ENCODE measurements at places on chromosomes 7 and 10. TPM values are rescaled to one million over a fixed set of nuclear protein-coding genes. Genes with fewer than 3 reads are reported as not detected.

DNA sequence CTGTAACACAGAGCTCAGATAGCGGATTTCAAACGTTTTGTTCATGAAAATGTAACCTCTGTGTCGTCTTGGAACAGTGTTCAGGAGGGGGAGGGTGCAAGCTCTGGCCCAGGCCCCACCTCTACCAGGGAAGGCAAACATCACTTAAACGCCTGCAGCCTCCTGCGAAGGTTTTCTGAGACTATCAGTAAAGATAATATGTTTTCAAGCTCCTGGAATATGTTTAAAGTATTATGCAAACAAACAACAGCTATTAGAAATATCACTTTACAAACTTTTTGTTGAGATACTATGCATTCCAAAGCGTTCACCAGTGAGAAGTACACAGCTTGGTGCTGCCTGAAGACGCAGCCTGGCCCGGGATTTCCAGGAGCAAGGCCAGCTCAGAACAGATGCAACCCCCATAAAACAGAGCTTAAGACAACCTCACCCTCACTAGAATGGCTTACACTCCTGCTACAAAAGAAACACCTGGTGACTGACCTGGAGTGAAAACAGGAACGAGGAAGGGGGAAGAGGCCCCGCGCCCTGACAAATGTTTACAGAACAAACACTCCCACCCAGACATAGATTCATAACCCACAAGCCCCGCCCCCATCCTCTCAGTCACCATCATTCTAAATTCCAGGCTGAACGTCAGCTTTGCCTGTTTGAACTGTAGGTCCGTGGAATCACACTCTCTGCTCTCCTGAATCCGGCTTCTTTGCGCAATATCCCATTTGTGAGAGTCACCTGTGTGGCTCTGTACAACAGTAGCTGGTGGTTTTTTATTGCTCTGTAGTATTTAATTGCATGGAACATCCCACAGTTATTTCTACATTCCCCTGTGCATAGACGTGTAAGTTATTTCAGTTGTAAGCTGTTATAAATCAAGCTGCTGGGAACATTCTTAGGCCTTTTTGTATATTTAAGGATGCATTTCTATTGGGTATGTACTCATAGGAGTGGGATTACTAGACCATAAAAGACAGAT, 155.0 kb downstream of the PTPRN2 start:
- DNase-seq = no peak

DNA sequence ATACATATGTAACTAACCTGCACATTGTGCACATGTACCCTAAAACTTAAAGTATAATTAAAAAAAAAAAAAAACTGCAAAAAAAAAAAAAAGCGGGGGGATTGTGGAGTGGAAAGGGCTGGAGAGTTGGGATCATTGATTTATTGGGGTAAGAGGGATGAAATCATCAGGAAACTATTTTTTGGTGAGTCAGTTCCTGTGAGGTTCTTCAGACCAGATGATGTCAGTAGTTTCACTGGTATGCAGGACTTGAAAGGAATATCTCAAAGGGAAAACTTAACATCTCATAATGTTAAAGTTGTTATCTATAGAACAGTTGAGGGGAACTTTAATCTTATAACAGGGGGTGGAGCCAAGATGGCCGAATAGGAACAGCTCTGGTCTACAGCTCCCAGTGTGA, 32.6 kb upstream of the TECTB start:
- DNase-seq = no peak

DNA sequence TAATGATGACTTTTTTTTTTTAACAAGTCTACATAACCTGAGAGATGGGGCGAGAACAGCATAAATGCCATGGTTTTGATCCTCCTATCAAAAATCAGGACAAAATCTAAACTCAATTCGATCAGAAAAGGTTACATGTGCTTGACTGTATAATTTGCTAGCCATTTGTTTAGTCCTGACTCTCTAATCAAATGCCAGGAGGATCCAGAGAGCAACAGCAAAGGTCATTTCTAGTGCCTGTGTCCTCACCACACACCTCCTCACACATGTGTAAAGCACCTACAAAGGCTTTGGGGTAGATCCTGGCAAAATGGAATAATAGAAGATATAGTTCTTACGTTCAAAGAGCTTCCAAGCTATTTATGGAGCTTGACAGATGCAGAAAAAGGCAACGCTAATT, 11.0 kb upstream of the FAS start:
- DNase-seq = no peak

DNA sequence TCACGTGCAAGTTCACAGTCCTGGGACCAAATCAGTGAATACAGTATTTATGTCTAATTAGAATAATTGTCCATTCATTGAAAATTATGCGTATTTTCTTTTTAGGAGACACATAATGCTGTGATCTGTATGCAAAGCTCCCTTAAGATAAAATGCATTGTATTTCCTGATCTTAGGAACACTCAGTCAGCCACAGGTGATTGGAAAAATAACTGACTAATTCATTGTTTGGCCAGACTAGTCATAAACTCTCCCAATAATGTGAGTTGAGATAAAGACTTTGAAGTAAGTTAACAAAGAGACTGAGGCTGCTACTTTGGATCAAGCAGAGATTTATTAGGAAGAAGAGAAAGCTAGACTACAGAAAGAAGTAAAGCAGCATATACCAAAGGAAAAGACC, 182.2 kb downstream of the GNAI1 start:
- DNase-seq = no peak

- no peak for DNase-seq
Observed at GRCh38 chr10:117254774-117255735, 14.1 kb downstream of the SLC18A2 start.

DNA sequence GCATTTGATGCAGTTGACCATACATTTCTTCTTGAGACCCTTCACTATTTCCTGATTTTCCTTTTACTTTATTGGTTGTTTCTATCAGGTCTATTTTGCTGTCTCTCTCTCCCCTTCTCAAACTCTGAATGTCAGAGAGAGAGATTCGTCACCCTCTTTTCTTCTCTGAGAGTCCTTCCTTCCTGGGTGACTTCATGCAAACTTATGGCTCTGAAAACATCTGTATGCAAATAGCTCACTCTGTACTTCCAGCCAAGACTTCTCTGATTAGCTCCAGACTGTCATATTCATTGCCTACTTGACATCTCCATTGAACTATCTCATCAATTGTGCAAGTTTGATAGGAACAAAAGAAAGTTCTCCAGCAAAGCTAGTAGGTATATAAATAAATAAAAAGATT, 191.7 kb upstream of the KLF6 start:
- DNase-seq = no peak

DNA sequence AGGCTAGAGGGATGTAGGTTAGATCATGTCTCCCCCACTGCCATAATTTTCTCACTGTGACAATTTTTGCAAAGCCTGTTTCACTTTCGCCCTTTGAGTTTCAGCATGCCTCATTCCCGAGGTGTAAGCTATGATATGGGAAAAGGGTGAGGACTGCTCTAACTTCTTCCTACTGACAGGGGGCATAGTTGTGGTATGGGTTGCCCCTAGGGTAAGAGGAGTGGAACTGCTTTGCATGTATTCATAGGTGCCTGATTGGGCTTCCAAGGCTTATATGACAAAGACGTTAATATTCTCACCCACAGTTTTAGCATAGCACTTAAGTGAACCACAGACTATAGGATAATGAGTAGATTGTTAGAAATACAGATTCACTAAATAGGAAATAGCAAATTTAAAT, 148.7 kb downstream of the BBS9 start:
- DNase-seq = no peak

IFIT1B gene
- total RNA-seq = not detected

COL13A1 gene
- 9.5 TPM for total RNA-seq

ZC3HAV1L gene
- 0.16 TPM for total RNA-seq

All from neural crest cell (in vitro differentiated cells).